ENCODE measurements at places on chromosomes 3 and 15.
A peak's percentile ranks its signal among the peaks of the same experiment; 100 is the strongest.

DNA sequence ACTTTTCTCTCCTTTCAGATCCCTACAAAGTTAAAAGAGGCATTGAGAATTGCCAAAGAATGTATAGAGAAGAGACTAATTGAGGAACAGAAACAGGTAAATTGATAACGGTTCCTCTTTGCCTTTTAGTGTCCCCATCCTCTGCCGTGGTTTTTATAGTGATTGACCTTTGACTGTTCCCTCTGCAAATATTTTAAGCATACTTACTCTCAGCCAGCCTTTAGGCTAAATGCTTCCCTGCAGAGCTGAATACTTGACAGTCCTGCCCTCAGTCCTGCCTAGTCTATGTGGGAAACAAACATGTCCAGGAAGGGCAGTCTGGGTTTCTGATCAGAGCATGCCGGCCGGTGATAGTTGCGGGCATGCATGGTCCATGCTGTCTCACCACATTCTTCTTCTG is 24.7 kb downstream of the PDHB start:
- DNase-seq, result no peak

DNA sequence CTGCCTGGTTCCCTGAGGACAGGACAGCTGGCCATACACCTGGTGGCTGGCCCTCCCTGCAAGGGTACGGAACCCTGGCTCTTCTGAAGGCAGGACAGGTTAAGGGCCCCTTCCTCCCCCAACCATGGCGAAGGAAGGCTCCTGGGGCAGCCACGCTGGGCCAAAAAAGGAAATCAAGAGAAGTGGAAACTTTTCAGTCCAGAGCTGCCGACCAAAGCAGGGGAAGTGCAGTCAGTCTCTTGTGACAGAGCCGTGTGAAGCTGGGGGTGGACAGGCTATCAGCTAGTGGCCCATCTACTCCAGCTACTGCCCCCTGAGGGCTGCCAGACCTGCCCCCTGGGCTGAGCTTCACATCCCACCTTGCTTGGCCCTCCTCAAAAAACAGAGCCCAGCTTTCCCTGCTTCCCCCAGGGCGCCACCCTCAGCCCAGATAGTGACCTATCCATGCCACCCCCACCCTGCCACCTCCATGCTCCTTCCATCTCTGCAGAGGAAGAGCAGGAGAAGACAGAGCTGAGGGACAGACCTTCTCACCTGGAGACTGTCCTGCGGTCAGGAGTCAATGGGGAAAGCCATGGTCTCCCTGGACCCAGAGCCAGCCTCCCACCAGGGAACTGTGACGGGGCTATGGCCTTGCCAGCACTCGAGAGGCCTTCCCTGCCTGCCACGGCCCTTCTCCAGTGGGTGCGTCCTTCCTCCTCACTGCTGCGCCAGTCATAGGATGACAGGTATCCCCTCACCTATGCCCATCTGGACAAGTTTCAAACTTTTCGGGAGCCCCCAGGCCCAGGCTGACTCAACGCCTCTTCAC is 4.6 kb downstream of the SEMA7A start:
- no peak for DNase-seq

DNA sequence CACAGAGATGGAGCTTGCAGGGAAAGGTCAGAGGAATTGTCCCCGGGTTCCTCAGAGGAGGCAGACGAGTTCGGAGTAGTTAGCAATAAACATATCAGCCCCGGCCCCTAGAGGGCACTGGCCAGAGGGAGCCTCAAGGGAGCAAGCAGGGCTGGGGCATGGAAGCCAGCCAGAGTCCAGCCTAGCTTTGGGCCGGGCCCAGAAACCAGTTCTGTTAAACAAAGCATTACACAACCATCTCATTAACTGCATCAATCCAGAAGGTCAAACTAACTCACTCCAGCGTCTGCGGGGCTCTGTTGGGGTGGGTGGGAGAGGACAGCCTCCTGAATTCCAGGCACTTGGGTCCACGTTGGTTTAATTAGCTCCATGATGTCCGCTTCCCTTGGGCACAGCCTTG is 41.0 kb upstream of the IREB2 start:
- DNase-seq, result no peak

- DNase-seq, result no peak
Observed at GRCh38 chr3:195163719-195164572, 107.0 kb downstream of the XXYLT1 start.

- DNase-seq, result peak; percentile 31
Observed at GRCh38 chr3:108127301-108127988, 36.6 kb upstream of the CD47 start.

GRCh38 chr3:128349963-128350599 is 116.6 kb downstream of the DNAJB8 start:
- DNase-seq, result no peak

DNA sequence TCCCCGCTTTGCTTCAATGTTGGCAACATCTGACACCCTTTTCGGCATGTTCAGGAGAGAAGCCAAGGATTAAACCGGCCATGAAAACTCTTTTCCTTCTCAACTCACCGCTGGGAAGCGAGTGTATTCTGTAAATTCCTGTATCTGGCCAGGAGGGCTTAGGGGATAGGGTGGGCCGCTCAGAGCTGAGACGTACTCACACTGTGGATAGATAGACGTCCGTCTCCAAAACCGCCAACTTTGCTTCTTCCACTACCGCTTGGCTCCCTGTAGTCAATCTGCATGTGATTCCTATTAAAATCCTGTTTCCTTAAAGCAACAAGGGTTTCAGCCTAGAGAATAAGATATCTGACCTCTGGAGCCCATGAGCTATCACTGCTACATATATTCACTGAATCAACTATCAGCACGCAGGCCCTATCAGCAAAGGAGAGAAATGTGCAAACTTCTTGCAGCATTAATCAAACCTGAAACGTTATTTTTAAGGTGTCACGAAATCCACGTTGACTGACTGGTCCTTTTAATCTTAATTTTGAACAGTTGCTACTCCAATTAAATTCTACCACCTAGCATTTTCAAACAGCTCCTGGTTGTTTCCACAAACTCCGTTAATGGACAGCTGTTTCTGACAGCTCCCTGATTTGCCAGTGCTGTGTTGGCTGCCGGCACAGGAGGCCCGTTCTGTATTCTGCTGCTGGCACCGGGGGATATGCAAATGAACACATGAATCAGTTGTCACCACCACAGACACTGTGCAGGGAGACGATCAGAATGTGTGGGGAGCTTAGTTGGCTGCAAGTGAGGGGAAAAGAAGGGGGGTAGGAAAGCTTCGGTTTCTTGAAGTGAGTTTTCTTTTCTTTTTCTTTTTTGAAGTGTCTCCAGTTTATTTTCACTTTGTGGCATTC is 438.9 kb upstream of the ARRDC4 start:
- no peak for DNase-seq

DNA sequence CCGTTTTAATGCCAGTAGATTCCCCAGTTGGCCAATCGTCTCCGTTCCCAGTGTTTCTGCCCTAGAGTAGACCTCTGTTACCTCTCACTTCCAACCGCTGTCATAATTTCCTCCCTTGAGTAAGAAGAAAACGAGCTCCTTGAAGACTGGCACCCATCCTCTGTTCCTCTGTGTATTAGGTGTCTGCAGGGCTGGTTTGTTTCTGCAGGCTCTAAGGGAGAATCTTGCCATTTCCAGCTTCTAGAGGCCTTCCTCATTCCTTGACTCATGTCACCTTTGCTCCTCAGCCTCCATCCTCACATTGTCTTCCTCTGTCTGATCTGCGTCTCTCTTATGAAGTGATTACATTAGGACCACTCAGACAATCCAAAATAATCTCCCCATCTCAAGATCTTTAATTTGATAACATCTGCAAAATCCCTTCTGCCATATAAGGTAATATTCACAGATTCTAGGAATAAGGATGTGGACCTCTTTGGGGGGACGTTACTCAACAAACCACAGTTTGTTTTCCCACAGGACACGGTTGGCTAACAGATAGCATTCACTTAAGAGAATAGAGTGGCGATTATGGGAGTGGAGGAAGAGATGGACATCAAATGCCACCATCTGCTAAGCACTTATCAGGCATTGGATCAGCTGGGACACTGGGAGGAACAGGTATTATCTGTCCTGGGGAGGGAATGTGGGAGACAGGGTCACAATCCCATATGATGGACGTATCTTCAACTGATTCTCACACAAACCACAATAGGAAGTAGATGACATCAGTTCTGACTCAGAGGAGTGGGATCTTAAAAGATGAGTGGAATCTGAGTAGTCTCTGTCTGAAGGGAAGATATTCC is 17.1 kb downstream of the ARHGAP31 start:
- DNase-seq, result no peak

DNA sequence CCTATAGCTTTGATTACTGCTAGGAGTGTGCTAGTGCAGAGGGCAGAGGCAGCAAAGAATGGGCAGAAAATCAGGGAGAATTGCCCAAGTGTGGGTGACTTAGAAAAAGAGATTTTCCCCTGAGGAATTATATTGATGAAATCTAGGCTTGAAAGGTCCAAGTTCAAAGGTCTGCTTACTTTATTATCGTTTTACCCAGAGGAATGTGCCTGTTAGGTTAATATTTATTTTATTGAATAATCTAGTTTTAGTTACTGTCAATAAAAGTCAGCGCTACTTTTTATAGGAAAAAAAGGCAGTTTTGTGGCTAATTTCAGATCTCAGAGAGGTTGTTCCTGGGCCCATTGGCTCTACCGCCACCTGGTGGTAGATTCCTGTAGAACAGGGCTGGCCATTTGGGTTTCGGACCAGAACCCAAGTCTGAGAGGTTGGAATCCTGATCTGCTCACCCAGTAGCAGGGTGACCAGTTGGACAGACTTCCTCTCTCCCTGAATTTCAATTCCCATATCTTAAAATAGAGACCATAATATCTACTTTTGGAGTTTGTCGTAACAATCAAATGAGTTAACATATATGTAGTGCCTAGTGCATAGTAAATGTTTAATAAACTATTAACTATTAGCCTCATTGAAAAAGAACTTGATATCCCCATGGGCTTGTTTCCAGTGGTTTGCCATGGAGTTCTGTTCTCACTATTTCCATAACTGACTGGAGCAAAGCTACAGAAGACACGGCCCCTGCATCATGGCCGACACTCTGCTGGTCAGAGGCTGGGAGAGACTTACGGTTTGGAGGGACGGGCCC is 62.7 kb upstream of the ZNF148 start:
- peak; percentile 78 for DNase-seq

DNA sequence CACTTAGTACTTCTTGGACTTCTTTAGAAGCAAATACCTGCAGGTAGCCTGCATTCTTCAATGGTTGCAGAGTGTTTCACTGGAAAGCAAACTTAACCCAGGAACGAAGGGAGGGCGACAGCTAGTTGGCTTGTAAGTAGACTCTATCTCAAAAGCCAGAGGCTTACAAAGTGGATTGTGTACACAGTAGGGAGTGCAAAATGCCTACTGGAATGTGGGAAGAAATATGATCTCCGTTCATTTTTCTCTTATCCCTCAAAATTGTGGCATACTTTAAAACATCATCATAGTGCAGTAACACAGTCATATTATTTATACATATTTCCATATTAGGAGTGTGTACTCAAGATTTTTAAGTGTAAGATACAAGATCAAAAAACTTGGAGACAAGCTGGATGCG is 155.7 kb downstream of the LIPC start:
- DNase-seq, result no peak

DNA sequence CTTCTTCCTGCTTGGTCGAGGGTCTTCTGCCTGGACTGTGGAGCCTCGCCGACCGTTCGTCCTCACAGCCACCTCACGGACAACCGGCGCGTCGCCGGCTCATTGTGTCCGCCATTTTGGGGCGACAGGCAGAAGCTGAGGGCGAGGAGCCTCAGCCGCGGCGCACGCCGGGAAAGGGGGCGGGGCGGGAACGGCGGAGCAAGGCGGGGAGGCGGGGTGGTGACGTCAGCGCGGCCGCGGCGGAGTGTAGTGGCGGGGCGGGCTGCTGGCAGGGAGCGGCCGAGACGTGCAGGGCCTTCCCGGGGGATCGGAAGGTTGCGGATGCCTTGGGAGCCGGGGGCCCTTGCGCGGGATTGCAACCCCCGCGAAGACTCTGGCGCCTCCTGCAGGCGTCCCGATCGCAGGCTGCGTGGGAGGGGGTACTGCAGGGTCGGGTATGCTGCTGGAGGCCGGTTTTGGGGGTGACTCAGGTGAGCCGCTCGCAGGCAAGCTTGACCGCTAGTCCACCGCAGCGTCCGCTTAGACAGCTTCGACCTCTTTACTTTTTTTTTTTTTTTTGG is at the start of gene WDR82:
WDR82 (minus strand) TSS at position 140 of the 560 bp plus-strand sequence. CDS start 288 bp downstream, outside the sequence.
- DNase-seq, result peak; percentile 94

DNA sequence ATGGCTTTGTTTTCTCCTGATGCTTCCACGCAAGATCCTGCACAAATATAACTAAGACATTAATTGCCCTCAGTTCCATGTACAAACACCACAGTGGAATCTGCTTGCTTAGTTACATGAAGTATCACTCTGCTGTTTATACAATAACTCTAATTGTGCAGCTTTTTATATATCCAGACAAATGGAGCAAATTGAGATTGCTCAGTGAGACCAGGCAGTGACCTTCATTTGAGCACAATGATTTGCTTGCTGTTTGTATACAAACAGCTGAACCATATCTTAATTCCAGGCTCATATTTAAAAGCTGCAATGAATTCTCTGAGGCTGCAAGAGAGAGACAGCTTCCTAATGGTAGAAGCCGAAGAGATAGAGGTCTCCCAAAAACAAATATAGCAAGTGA is 243.7 kb downstream of the CADPS start:
- no peak for DNase-seq

DNA sequence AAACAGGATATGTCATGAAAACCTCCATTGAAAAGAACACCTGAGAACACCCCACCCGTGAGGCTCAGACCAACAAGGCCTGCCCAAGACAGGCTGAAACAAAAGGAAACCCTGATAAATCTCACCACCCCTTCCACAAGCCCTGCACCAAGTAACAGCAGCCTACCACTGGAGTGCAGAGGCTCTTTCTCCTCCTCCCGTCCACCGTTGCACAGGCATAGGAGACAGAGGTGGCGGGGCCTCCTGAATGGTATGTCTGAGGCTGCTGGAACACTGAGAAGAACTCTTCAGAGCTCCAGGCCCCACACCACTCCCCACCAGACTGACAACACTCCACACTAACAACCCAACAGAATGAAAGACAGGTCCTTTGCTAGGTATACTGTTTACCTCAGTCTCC is 21.4 kb downstream of the CHDH start:
- DNase-seq, result no peak

- DNase-seq, result no peak
Observed at GRCh38 chr15:46456456-46456855, 821.6 kb downstream of the SQOR start.

GRCh38 chr3:18247776-18248310 is 177.3 kb downstream of the SATB1 start:
- DNase-seq, result no peak

DNA sequence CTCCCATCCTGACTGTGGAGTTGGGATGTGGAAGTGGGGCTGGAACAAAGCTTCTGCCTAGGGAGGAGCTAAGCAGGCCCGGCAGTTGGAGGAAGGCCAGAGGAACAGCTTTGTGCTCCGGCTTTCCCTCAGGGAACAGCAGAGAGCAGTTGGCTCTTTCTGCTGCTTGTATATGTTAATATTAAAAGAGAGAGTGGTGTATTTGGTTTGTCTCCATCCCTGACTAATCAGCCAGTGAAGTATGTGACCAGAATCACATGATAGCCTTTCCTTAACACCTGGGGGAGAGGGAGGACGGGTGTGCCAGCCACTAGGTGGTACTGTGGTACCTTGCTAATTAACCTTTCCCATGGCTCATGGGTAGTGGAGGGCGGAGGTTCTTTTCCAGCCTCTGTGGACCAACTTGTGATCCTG is 10.0 kb downstream of the EIF2B5 start:
- peak; percentile 72 for DNase-seq

GRCh38 chr3:29284497-29284896 is 3.6 kb downstream of the RBMS3 start:
- DNase-seq, result no peak

- no peak for DNase-seq
Observed at GRCh38 chr3:137012097-137012501, 54.3 kb downstream of the IL20RB start.

- DNase-seq, result no peak
Observed at GRCh38 chr3:147615035-147615434, 205.9 kb downstream of the ZIC1 start.

GRCh38 chr15:47186075-47186474 is 531.2 kb upstream of the SEMA6D start:
- DNase-seq, result no peak
